ENCODE measurements at places on chromosomes 7 and 10.

GRCh38 chr7:78594156-78594555, 795.6 kb downstream of the PHTF2 start:
- no peak for DNase-seq

GRCh38 chr10:133347710-133348517, 741 bp downstream of the PRAP1 start:
- DNase-seq, result peak; percentile 71

- DNase-seq, result no peak
Measured at GRCh38 chr7:108152198-108152597, 22.0 kb upstream of the LAMB4 start.

DNA sequence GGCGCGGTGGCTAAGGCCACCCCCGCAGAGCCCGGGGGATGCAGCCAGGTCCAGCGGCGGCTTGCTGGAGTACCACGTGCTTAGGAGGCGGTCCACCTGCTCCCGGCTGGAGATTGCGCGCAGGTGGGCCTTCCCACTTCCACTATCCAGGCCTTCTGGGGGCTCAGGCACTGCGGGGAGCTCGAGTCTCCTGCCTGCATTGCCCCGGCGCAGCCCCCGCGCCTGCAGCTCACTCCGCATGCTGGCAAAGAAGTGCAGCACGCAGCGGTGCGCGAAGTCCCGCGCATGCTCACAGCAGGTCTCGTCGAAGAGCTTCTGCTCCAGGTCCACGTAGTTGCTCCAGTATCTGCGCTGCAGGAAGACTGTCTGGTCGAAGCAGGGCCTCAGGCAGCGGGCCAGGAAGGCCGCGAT, 5.8 kb downstream of the CALHM3 start:
- DNase-seq, result no peak

DNA sequence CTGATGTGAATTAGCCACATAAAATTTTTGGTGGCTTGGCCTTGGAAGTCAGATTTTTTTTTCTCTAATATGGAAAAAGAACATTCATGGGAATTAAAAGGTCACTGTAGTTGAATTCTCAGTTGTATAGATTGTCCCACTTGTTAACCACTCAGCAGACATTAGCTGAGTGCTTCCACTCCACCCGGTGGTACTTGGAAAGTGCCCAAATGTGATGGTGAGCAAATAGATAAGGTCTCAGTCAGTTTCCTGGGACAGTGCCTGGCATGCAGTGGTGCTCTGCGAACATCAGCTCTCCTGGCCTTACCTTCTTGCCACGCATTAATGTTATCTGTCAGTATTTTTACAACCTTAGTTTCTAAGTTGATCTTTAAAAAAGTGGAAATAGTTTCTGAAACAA, 1.4 kb downstream of the ATP5F1C start:
- DNase-seq, result no peak

- no peak for DNase-seq
Measured at GRCh38 chr10:22003964-22004281, 393 bp upstream of the DNAJC1 start.

DNA sequence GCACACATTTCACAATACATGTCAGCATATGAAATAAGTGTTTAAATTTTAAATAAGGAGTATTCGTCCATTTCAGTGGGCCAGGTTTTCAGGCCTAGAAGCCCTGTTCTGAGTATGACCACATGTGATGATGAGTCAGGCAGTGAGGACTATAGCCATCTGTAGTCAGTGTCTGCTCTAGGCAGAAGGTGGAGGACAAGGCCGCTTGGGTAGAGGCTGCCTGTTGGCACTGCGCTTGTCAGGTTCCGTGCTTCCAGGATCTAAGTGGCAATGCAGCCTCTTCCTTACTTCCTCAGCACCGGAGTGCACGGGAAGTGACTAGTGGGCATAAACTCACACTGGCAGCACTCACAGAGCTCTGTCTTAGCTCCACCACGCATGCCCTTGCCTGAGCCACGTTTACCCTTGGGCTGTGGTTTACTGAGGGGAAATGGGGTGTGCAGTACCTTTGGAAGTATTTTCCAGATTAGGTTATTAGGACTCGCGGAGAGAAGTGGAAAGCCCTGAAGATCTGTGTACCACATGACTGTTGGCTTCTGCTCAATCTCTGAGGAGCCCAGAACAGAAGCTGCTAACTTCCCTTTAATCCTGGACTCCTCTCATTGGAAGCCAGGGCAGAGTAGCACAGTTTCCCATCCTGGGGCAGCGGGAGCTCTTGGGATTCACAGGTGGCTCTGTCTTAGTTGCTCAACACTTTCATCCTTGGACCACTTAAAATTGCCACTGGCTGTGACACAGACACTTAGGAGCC, 87.5 kb upstream of the GJD4 start:
- DNase-seq, result no peak

DNA sequence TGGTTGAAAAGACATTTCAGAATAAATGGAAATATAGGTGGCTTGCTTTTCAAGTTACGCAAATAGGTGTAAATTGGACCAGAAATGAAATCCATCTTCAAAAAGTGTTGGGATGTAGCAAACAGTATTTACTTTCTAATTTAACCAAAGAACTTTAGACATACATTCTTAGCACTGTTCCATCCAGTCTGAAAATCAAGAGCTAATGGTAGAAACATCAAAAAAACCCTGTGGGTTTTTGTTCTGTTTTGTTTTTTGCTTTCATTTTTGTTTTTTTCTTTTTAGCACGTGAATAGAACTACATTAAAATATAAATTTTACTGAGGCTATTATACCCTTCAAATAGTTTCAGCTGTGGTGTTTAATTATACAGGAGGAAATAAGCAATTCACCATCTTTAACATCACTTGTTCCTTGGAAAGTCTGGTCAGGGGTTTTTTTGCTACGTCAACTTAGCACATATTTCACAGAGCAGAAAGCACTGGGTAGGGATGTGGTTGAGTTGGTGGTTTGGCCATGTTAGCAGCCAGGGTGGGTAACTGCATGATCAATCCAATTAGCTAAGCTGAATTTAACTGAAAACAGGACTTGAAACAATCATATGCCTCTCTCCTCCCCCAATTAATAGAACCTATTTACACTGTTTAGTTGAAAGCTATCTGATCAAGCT, 275.4 kb upstream of the PFKP start:
- DNase-seq, result no peak

- DNase-seq, result no peak
Measured at GRCh38 chr7:91519241-91520158, 255.3 kb downstream of the FZD1 start.

DNA sequence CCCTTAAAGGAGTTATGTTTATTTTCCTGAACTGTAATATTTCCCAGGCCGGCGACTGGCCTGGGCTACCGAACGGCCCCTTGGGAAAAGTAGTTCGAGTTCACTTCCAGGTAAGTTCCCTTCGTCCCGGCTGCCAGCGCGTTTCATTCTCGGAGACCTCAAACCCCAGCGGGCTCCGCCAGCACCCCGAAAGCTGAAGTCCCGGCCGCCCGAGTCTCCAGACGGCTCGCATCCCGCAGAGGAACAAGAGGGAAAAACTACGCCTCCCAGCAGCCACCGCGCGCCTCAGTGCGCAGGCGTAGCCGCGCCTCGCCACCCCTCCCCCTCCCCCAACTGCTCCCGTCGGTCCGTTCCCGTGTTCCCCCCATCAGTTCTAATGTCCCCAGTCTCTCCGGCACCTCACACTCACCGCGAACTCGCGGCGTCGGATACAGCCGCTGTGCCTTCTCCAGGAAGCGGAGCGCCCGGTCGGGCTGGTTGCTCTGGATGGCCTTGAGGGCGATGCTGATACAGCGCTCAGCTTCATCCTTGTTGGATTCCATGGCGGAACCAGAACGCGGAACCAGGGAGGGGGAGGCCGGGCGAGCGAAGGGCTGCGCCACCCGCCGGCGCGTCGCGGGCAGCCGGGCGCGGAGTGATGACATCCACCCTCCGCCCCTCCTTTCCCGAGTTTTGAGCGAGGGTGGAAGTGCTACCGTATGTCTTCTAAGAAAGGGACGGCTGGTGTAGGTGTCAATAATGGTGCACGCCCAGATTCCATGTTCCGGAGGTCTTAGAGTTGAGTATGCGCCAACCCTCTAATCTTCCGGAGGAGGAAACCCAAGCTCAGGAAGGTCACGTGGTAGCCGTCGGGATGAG, at the start of gene DNAJB12:
Gene DNAJB12 (minus strand): TSS at position 564 of the 858 bp plus-strand sequence. CDS start 22 bp downstream, at position 542.
- DNase-seq, result peak; percentile 96

- no peak for DNase-seq
Measured at GRCh38 chr10:132716691-132717490, 69.1 kb downstream of the NKX6-2 start.

GRCh38 chr10:125785791-125786190, 10.2 kb upstream of the MMP21 start:
- DNase-seq, result no peak

DNA sequence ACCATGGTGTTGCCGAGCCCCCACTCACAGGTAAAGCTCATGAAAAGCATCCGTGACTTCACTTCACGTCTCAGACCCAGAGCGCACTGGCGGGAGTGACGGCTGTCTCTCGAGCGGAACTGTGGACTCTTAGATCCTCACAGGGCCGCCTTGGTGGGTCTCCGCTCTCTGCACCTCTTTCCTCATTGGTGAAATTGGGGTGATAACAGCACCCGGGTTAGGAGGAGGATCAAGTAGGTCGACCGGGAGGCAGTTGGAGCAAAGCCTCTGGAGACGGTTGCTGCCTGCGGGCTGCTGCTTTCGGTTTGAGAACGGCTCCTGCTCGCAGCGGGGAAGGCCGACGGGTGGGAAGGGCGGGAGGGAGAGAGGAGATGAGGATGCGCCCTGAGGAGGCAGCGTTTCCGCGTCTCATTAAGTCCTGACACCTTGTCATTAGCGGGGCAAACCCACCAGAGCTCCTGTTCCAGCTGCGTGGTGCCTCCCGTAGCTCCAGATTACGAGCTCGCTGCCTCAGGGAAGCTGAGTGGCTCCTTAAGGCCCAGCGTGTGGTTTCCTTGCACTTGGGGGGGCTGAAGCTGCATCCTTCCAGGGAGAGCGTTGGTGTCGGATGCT, 51.9 kb upstream of the CFAP46 start:
- DNase-seq, result no peak

DNA sequence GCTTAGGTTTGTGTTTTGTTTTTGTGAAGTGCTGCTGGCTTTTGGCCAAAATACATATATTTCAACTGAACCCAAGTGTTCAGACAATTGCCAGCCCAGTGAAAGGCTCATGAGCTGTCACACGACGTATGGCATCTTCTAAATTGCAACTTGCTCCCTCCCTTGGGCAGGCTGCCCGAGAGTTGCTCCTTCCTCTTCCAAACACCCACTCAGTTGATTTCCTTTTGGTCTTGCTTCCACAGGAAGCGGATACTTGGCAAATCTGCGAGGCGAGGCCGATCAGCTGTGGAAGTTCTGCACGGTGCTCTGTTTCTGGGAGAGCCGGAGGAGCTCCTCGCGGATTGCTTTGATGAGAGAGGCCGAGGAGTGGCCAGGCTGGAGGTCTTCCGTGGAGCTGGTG, 39.6 kb upstream of the ATP6V0A4 start:
- peak; percentile 6 for DNase-seq

DNA sequence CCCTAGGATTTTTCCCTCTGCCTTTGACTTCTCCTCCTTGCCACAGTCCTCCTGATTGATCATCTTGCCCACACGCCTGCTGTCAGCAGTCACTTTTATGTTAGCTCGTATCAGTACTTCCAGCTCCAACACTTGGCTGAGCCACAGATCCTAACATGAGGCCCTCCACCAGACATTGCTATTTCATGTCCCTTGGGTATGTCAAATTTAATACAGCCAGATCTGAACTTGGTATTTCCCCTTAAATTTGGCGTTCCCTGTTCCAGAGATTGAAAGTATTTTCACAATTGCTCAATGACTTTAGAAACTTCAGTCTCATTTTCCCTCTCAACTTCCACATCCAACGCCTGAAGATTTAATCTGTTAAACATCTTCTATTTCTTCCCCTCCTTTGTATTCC, 140.4 kb downstream of the RNLS start:
- no peak for DNase-seq

- no peak for DNase-seq
Measured at GRCh38 chr10:43627942-43628341, 20.7 kb downstream of the ZNF32 start.

DNA sequence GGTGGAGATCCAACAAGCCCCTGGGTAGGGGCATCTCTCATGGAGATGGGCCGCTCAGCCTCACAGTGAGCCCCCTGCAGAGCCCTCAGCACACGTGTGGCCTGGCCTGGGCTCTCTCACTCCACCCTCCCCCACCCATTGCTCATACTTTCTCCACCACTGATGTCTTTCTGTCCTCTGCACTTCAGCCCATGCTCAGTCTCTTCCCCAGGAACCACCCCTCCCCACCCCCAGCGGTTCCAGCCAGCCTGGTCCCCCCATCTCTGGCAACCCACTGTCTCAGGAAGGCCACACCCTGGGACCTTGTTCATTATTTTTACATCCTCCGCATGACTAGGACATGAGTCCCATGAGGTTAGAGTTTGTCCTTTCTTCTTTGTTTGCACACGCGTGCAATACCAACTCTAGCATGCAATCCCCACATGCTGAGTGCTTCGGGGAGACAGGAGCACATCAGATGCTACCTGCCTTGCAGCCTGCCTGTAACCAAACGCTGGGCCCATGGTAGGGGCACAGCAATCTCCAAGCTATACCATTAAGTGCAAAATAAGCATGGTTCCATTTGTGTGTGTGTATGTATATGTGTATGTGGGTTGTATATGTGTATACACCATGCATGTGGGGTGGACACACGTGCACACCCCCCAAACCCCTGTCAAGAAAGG, 408.4 kb upstream of the FOXK1 start:
- DNase-seq, result no peak

DNA sequence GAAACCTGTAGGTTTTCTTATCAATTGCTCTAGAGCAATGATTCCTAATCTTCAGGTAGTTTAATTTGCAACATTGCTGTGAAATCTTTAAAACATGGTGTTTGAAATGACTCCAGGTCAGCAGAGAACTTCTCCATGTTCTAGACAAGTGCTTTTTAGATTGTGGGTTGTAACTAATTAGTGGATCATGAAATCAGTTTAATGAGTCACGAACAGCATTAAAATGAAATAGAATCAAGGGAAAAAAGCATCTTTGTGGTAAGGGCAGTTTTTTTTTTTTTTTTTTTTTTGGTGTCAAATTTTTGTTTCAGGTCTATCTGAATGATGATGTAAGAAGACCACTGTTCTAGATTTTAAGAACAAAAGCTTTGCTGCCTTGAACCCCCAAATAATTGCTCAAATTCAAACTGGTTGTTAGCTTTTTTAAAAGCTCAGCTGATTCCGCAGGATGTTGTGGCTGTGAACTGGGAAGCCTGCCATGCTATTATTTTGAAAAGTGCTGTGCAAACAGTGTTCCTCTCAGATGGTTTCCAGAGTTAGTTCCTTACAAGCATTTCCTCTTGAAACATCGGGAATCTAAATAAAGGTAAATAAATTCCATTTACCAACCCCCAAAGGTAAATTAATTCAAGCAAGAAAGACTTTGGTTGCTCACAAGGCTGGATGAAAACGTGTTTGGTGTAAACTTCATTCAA, 13.1 kb upstream of the PDK4 start:
- peak; percentile 49 for DNase-seq

GRCh38 chr7:133293384-133294160, 40.7 kb downstream of the EXOC4 start:
- no peak for DNase-seq

- DNase-seq, result no peak
Measured at GRCh38 chr10:69481305-69481704, 30.0 kb downstream of the TSPAN15 start.

- DNase-seq, result no peak
Measured at GRCh38 chr7:131328377-131329175, 900 bp downstream of the MKLN1 start.

All from hepatocyte (in vitro differentiated cells).